ENCODE measurements at places on chromosomes 11 and 22. TPM values are rescaled to one million over a fixed set of nuclear protein-coding genes. Genes with fewer than 3 reads are reported as not detected.

- DNase-seq = no peak
Measured at GRCh38 chr22:40533712-40534378, 102.7 kb downstream of the MRTFA start.

- DNase-seq = no peak
Measured at GRCh38 chr22:22526125-22526912, 6.2 kb upstream of the ZNF280A start.

GRCh38 chr11:93611836-93612677, 49.4 kb upstream of the CEP295 start:
- no peak for DNase-seq

DNA sequence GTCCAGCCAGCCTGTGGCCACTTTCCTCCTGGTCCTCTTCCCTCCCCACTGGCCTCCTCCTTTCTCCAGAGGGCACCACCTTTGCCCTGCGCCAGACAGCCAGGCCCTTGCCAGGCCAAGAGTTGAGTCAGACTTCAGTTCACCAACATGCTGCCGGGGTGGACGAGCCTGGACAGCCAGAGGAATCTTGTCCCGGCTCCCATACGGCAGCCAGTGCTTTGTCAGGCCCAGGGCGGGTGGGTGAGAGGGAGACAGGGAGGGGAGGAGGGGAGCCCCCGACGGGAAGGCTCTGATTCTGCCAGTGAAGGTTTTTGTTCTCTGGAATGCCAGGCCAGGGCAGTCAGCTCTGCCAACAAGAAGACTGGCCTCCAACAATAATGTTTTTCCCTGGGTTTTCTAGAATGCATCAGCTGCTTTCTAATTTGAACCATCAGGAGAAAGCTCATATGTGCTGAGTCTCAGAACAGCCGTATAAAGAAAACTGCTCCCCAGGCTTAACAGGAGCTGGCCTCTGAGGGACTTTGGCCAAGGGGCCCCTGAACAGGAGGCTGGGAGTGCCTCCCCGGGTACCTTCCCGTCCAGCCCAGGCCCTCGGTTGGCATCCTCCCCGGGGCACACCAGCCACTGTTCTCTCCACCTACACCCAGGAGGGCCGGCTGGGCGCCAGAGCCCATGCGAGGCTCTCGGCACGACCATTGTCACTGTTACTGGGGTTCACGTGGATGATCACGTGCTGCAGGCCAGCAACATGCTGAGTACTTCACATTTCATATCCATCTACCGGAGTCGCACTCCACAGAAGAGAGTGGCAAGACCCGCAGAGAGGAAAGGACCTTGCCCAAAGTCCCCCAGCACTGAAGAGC, 28.6 kb downstream of the LIF start:
- no peak for DNase-seq

- no peak for DNase-seq
Measured at GRCh38 chr22:43643387-43643786, 168.7 kb downstream of the EFCAB6 start.

DNA sequence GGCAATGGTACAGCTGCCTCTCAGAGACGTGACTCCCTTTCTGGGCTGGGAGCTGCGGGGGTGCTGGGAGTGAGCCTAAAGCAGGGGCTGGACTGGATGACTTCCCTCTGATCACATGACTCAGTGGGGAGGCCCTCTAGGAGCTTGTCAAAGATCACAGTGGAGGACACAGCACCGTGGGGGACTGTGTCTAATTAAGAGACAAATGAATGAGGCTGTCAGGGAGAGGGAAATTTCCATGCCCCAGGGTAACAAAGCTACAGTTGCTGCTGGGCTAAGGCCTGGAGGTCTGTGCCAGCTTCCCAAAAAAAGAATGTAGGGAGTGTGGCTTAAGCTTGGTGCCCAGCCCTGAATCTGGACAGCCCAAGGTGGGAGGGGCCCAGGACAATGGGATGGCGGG, 262.8 kb upstream of the PLET1 start:
- DNase-seq = no peak

DNA sequence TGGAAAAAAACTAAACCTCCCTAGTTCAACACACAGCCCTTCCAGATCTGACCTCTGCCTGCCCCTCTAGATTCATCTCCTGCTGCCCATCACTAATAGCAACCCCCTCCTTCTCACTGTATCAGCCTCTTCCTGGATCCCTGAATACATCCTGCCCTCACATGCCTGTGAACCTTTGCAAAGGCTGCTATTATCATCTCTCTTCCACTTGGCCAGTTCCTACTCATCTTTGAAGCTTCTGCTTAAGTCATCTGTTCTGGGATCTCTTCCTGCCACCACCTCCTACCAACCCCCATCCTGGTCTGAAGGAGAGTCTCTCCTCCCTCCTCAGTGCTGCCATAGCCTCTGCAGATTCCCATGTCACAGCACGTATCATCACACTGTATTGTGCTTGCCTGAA, 38.0 kb upstream of the AMOTL1 start:
- DNase-seq = no peak

DNA sequence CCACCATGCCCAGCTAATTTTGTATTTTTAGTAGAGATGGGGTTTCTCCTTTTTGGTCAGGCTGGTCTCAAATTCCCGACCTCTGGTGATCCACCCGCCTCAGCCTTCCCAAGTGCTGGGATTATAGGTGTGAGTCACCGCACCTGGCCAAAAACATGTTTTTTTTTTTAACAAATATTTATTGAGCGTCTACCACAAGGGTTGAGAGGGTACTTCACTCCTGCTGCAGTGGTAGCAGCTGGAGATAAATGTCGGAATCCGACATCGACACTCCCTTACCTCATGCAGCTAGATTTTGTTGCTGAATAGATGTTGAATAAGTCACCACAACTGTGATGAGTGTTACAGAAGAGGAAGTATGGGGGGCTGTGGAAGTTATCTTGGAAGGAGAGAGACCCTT, 971 bp downstream of the DNAJB13 start:
- no peak for DNase-seq

DNA sequence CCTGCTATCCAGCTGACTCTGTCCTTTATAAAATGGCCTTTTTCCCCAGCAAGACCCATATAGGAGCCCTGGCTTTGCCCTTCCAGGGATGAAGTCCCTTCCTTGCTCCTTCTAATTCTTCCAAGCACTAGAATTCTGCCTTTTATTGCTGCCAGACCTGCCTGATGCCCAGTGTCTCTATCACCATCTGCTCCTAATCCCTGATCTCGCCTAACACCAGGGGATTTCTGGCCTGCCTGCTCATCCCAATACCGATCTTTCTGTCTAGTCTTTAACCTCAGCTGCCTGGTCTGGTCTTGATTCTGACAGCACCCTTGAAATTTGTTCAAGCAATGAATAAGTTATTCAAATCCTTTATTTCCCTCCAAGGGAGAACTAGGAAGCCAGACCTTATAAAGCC, 150.2 kb downstream of the SPON1 start:
- no peak for DNase-seq

GRCh38 chr11:121547574-121547973, 94.8 kb upstream of the SORL1-AS1 start:
- no peak for DNase-seq

- no peak for DNase-seq
Measured at GRCh38 chr11:9717719-9718118, 53.8 kb downstream of the SWAP70 start.

DNA sequence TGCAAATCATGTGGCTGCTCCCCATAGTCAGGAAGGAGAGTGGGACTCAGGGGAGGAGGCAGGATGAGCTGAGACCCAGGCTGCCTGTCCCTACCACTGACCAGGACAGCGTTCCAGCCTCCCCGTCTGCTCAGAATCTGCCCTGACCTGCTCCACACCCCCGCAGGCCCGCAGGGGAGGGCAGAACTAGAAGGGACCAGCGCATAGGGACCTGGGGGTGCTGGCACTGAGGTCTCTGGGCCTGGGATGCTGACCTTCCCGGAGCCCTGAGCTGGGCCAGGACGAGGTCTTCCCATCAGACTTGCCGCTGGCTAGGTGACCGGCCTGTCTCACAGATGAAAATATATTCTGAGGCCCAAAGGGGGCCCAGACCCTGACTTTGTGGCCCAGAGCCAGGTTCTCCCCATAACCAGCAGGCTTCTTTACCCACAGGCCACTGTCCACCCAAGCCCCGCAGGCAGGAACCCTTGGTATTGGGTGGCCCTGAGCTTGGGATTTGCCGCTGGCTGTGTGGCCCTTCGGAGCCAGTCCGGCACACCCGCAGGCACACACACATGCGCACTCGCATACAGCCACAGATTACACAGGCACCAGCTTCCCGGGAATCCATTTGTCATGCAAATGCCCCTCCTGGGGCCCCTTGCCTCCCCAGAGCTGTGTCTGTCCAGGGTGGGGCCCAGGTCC, 13.8 kb upstream of the PIM3 start:
- no peak for DNase-seq

DNA sequence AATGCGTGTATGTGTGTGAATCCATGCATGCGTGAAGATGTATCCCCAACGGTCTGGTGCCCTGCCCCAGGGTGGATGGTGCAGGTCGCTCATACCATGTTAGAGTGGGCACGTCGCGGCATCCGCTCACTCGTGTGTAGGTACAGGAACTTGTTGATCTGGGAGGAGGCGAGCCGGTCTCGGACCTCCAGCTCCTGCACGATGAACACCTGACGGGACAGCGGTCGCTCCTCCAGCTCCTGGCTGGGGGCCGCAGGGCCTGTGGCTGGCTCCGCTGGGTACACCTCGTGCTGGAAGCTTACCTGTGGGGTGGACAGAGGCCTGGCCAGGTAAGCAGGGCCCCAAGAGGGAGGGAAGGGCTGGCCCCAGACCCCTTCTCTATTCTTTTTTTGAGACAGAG, 18.5 kb downstream of the ATG2A start:
- DNase-seq = peak; percentile 80

DNA sequence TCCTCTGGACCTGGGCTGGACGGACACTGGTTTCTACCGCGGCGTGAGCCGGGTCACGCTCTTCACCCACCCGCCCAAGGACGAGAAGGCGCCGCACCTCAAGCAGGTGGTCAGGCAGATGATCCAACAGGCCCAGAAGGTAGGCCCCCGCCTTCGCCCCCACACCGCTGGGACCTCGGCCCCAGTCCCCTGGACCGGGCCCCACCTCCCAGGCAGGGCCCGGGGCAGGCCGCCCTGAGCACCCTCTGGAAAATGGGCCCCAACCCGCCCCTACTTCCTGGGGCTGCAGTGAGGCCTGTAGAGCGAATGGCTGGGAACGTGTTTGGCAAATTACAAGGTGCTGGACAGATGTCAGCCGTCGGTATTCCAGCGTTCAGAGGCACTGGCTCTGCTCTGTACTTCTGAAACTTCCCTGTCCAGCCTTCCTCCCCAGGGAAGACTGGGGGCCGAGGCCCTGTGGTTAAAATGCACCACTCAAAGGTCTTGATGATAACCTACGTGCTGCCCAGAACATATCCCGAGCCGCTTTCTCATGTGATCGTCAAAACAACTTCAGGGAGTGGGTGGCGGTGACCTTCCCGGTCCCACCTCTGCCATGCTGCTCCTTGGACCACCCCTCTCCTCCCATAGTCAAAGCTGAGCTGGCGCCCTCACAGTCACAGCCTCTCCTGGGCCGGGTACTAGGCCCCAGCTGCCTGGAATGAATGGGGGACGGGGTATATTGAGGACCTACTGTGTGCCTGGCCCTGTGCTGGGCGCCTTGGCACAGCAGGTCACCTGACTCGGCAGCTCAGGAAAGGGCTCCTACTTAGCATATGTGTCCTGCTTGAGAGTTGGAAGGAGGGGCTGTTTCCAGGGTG, 869 bp downstream of the FAM83F start:
- no peak for DNase-seq

DNA sequence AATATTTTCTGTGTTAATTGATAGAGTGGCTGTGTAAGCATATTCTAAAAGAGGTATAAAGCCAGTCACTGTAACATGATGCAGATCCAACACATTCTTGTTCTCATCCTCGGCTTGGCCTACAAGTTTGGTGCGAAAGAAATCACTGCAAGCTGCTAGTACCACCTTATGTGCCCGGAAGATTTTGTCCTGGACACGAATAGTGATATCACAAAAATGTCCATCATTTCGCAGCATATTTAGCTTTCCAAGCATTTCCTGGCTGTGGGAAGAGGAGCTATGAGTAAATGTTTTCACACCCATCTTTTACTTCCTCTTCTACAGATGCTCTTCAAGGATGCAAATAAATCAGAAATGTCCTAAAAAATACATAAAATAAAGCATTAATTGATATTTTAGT, 53.1 kb downstream of the ZBTB44 start:
- DNase-seq = no peak

DNA sequence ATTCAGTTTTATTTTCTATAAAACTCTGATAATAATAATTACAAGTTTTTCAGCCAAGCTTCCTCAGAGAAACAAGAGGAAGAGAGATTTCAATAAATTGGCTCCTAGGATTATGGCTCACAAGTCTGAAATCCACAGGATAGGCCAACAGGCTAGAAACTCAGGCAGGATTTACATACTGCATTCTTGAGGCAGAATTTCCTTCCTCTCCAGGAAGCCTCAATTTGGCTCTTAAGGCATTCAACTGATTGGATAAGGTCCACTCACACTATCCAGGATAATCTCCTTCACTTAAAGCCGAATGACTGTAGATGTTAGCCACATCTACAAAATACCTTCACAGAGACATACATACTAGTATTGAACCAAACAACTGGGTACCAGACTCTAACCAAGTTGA, 120.3 kb upstream of the FAT3 start:
- DNase-seq = no peak

Gene LUZP2
- total RNA-seq = 0.23 TPM

Gene CHKA
- total RNA-seq = 50.5 TPM

Gene NCAM1
- 2.1 TPM for total RNA-seq

Gene C11orf87
- total RNA-seq = not detected

Gene BAIAP2L2
- total RNA-seq = not detected

Gene OR8D4
- total RNA-seq = not detected

Gene UBQLN3
- total RNA-seq = 0.46 TPM

Gene SEC14L6
- total RNA-seq = 19.7 TPM

Gene RAB3IL1
- 5.3 TPM for total RNA-seq

Gene ARCN1
- total RNA-seq = 116 TPM

All from upper lobe of left lung (tissue), 6 donors.